ENCODE measurements at places on chromosomes 13 and 19.

DNA sequence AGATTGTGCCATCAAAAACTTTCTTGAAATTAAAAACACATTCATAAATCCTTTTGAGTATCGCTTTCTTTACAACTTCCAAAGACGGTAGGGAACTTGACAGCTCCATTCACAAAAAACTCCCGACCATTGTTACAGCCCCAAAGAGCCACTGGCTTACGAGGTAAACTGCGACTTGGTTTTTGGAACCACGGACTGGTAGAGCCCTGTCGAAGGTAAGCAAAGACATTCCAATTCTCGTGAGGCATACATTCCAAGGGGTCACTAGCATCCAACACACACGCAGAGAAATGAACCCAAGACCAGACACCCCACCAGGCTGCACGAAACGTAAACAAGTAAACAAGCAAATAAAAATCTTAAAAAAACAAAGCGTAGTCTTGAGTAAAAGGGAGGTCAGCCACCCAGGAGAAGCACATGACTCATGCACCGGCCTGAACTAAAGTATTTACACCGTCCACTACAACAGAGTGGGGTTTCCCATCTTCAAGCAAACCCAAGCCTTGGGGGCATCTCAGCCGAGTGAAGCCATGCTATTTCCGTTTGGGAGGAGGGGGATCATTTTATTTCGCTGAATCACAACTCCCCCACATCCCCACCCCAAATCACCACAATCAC lies 1.4 kb downstream of the BRD4 start:
- no peak for DNase-seq

- DNase-seq: peak; percentile 22
Measured at GRCh38 chr19:20078581-20079031, 806 bp downstream of the ZNF90 start.

DNA sequence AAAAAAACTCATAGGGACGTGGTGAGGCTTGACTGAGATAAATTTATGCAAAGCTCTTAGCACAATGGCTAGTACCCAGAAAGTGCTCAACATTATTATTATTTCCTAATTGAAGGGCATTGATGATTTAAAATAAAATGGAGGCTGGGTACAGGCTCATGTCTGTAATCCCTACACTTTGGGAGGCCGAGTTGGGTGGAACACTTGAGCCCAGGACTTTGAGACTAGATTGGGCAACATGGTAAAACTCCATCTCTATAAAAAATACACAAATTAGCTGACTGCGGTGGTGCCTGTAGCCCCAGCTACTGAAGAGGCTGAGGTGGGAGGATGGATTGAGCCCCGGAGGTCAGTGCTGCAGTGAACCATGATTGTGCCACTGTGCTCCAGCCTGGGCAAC lies 49.6 kb downstream of the LRCH1 start:
- DNase-seq: no peak

GRCh38 chr13:40172878-40173277 lies 493.6 kb downstream of the FOXO1 start:
- no peak for DNase-seq

DNA sequence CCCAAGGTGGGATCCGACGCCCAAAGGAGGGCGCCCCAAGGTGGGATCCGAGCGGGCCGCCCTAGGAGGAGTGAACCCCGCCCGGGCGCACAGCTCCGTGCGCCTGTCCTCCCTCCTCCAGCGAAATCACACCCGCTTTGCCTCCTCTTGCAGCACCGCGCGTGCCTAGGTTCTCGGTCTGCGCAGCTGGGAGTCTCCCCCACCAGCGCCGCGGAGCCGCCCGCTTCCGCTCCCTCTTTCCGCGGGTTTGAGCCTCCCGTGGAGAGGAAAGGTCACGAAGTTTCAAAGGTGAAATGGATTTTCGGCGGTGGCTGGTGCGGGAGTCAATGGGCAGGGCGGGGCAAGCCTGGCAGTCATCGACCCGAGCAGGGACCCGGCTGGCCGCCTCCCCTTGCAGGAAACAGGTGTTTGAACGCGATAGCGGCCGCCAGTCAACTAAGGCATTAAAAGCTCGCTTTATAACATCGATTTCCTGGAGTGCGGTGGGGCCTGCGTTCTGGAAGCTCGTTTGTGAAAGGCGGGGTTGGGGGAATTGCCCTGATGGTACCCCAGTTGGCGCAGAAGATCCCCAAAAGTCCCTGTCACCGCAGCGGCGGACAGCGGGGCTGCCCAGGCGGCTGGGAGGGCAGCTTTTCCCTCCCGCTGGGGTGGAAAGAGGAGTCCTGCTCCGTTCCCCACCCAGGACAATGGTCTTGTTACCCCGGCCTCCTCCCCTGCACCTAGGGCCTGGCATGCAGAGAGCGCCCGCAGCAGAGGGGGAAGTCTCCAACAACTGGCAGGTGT lies 9.0 kb upstream of the SOX1 start:
- DNase-seq: no peak

GRCh38 chr13:19085876-19086275 lies 95.7 kb downstream of the TUBA3C start:
- no peak for DNase-seq

Data from CD4-positive, alpha-beta T cell treated with Interleukin-17A for 4 hours (primary cell).